ENCODE measurements at places on chromosomes 5 and 9.

GRCh38 chr5:7784683-7785380 lies 66.1 kb downstream of the CFAP90 start:
- DNase-seq = no peak

GRCh38 chr9:123825342-123826060 lies 104.4 kb downstream of the DENND1A start:
- no peak for DNase-seq

GRCh38 chr5:111117136-111117535 lies 25.0 kb downstream of the WDR36 start:
- DNase-seq = no peak

GRCh38 chr5:176899296-176899891 lies at the start of gene HK3:
TSS of gene HK3 (minus strand) at chr5:176899346. CDS start at chr5:176896159, 3,187 bp downstream.
- no peak for DNase-seq

- no peak for DNase-seq
Measured at GRCh38 chr9:121962421-121962820, 130.7 kb downstream of the TTLL11 start.

DNA sequence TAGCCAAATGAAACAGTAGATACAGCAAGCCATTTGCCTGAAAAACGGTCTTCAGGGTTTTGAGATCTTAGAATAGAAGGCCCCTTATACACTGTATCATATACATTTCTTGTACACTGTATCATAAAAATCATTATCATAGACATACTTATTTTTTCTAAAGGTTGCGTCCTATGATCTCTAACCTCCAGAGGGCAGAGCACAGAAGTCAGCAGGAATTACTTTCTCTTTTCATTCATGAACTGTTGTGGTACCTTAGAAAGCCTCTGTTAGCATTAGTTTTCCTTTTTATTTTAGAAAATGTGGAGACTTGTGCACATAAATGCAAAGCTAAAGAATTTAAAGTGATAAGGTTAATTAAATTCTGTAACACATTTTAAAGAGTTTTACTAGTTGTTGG lies 115.4 kb downstream of the OXCT1 start:
- DNase-seq = no peak

- DNase-seq = no peak
Measured at GRCh38 chr9:106622164-106622487, 240.8 kb upstream of the ZNF462 start.

- DNase-seq = no peak
Measured at GRCh38 chr9:18056269-18056992, 417.5 kb upstream of the ADAMTSL1 start.

- no peak for DNase-seq
Measured at GRCh38 chr5:36692791-36693763, 86.7 kb downstream of the SLC1A3 start.

GRCh38 chr9:137631345-137632229 lies 12.8 kb downstream of the EHMT1 start:
- DNase-seq = no peak

DNA sequence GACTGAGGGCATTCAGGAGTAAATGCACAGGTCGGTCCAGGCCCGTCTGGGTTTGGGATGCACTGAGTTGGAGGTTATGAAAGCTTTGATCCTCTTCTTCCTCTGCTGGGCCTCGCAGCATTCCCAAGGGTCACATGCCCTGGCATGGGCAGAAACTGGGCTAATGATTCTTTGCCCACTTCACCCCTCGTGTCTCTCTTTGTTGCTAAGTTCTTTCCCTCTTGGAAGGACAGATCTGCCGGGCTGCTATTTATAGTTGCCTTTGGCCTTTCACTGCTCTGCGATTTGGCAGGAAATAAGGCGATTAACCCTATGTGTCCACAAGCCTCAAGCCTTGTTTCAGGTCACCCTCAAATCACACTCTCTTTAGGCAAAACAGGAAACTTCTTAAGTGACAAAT lies 66.9 kb downstream of the ENTREP1 start:
- no peak for DNase-seq

GRCh38 chr5:122180863-122181548 lies 51.7 kb downstream of the ZNF474 start:
- peak; percentile 35 for DNase-seq
